ENCODE measurements at places on chromosomes 3 and 15.

- DNase-seq = no peak
These were observed 295.3 kb upstream of the SLITRK3 start for GRCh38 chr3:165491487-165491886.

DNA sequence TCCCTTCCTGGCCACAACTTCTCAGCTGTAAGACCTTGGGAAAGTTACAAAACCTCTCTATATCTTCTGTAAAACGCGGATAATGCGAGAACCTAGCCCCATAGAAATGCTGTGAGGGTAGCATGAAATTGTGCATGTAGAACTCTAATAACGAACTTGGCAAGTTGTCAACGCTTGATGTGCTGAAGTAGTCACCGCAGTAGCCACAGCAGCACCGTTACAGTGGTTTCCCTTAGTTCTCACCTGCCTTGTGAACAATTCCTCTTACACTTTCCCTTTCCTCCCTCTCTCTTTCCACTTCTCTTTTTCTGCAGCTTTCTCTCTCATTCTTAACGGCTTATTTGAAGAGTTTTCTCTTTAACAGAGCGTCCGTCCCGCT lies 447 bp upstream of the SHQ1 start:
- peak; percentile 28 for DNase-seq

DNA sequence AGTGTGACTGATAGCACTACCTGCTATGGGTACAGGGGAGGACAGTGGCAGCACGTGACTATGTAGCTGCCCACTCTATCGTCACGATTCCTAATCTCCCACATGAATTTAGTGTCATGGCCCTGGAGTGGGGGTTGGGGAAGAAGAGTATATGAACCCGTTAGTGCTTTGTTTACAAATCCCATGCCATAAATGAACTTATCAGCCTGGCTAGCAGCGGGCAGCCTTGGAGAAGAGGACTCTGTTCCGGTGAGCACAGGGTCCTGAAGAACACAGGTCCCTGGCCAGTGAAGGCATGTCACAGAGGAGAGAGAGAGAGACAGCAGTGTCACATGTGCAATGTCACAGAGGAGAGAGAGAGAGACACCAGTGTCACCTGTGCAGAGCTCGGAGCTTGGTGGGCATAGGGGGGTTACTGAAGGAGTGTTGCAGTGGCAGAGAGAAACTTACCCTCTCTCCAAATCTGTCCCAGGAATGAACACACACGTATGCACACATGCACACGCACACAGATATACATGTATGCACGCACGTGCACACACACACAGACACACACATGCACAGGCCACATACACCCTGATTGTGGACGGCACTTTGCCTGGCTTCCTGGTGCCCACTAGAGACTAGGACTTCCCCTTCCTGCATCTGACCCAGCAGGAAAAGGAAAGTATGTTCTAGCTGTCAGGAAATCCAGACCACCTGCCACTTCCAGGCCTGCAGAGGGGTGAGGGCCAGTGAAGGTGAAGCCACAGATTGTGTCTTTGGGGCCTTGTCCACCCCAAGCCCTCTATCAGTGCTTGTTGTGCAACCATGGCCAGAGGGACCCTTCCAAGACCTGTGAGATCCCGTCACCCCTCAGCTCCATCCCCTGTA lies 26.3 kb downstream of the ITGA11 start:
- DNase-seq = no peak

DNA sequence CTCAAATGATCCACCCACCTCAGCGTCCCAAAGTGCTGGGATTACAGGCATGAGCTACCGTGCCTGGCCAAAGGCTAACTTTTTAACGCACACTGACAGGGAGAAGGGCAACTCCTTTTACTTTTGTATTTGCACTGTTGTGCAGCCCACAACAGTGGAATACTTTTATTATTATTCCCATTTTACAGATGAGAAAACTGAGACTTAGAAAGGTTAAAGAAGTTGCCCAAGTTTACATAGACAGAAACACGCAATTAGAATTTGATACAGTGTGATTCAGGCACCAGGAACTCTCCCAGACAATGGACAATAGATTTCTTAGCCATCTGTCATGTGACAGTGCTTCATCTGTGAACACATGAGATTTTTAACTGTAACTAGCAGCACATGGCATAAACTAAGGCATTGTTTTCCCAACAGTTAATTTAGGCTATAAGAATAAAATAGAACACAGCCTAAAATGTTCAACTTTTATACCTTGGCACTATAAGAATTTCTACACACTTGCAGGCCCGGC lies 18.8 kb downstream of the STAG1 start:
- no peak for DNase-seq

DNA sequence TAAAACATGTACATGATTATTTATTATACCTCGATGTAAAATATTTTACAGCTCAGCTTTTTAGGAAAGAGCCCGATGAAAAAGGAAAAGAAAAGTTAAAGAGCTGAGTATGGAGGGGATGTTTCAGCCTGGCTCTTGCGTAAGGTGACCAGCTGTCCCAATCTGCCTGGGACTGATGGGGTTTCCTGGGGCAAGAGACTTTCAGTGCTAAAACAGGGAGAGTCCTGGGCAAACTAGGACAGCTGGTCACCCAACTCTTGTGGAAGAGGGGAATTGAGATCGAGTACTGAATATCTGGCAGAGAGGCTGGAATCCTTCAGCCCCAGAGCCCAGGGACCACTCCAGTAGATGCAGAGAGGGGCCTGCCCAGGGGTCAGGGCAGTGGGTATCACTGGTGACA lies 21.0 kb downstream of the DUOX2 start:
- no peak for DNase-seq

- no peak for DNase-seq
These were observed 34.3 kb upstream of the PLSCR2 start for GRCh38 chr3:146503461-146504202.

DNA sequence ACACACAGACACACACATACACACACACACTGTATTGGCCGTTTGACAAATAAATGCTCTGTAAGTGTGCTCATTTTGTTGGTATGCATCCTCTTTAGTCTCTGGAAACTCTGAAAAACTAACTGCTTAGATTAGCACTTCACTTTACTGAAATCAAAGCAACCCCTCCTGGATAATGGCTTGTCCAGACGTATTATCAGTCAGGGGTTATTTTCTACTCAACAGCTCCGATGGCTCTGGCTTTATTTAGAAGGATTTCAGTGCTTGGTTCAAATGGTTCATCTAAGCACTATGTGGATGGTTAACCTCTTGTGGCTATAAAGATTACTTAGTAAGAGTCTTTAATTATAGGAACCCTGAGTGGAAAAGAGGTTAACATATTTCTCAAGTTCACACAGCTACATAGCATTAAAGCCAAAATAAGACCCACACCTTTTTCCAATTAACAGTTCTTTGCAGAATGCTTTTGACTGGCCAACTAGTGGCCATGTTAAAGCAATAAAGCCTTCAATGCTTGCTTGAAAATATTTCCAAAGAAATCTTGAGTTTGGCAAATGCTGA lies 516.1 kb upstream of the NAALADL2 start:
- DNase-seq = no peak

- DNase-seq = no peak
These were observed 32.9 kb upstream of the TMEM115 start for GRCh38 chr3:50392101-50392715.

DNA sequence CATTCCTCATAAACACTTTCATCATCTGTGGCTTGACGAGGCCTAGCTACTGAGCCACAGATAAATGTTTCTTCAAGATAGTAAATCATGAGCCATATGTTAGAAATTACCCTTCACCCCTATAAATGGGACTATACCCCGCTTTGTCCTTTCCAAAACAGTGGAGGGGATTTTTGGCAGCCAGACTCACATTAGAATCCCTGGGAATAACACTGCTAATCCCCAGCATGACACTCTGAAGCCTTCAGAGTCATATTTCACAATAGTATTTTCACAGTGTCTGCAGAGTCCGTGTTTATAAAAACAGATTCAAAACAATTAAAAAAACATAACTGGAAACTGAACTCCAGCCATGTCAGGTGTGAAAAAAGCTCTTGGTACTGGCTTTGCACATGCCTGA lies 271.6 kb downstream of the ERC2 start:
- no peak for DNase-seq

DNA sequence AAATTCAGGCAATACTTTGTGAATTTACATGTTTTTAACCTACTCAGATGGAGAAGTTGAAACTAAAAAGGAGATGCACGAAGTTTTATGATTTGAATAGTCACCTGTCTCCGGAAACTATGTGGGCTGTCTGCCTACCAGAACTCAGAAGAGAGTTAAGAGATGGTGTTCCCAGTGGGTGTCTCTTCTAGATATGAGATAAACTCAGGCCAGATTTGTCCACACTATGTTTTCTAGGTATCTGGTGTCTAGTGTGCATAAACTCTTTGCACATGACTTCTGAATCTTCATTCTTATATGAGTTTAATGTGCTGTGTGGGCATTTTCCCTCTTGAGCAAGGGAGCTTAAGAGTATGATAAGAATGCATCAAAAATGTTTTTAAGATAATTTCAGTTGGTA lies 222.8 kb downstream of the FOXP1 start:
- no peak for DNase-seq

GRCh38 chr3:139940622-139941021 lies 5.6 kb downstream of the CLSTN2 start:
- no peak for DNase-seq

- no peak for DNase-seq
These were observed 123.5 kb upstream of the GOLGA6L4 start for GRCh38 chr15:84112025-84112424.

- no peak for DNase-seq
These were observed 267.9 kb downstream of the CHST2 start for GRCh38 chr3:143387425-143387824.

DNA sequence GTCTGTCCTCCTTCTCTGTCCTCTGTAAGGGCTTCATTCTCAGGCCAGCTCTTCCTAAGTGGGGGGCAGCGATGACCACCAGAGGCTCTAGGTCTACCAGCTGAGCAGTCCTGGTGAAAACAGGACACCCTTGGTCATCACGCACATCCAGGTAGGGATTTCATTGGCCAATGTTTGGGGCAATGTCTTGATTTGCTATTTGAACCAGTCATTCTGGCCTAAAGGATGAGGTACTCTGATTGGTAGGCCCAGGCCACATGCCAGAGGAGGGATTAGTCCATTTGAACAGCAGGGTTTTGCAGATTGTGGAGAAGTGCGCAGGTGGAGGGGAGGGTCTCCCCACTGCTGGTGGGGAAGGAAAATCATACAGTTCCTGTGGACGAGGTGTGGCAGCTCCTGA lies 57.3 kb downstream of the PLXNA1 start:
- no peak for DNase-seq

GRCh38 chr3:132703733-132704132 lies 18.5 kb downstream of the NPHP3 start:
- DNase-seq = no peak

DNA sequence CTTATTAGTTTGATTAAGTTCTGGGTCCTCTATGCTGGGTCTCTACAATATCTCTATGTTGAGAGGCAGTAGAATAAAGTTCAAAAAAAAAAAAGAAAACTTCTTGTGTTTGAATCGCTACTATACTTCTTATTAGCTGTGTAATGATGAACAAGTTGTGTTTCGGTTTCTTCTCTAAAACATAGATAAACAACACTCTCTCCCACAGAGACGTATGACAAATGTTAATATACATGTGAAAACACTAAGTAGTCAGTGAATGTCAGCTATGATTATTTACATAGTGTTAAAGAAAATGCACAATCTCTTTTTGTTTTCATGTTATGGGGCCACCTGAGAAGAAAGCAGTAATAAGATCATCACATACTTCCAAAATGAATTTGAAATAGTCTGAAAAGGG lies 45.3 kb downstream of the ACAP2 start:
- DNase-seq = no peak

DNA sequence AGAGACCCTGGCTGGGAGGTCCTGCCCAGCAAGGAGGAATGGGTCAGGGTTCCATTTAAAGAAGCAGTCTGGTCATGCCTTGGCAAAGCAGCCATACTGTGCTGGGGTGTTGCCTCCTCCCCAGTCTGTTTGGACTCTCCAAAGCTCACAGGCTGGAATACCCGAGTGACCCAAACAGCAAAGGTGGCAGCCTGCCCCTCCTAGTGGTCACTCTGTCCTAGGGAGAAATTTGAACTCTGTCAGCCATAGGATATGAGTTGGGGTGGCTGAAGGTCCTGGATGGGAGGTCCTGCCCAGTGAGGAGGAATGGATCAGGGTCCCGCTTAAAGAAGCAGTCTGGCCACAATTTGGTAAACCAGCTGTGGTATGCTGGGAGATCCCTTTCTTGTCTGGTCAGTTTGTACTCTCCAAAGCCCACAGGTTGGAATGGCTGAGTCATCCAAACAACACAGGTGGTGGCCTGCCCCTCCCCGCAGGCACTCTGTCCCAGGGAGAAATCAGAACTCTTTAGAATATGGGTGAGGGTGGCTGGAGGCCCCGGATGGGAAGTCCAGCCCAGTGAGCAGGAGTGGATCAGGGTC lies 45.0 kb downstream of the CCR1 start:
- no peak for DNase-seq

GRCh38 chr3:155391551-155391958 lies 98.1 kb upstream of the STRIT1 start:
- no peak for DNase-seq

GRCh38 chr3:60856257-60857046 lies 394.8 kb downstream of the FHIT start:
- no peak for DNase-seq

DNA sequence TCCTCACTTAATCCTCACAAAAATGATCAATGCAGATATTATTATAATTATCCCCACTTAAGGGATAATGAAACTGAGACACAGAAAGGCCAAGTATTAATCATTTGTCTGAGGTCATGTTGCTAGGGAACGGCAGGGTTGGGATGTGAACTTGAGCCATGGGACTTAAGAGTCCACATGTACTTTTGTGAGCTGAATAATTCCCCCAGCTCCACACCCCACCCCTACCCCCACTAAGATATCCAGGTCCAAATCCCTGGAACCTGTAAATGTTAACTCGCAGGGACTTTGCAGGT lies 290.5 kb upstream of the GADL1 start:
- no peak for DNase-seq

DNA sequence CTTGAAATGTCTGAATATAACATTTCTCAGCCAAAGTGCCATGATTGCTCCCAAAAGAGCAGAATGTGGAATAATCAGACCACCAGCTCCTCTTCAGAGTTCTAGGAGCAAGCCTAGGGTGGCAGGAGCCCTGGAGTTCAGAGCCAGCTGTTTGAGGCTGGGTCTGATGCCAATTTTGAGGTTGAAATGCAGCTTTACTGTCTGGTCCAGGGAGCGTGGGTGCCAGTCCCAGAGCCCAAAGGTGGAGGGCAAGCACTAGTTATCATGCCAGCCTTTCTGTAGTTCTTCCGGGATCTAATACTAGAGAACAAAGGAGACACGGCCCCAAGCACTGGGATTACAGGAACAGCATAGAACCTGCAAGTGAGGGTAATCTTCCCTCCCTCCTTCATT lies 69.3 kb downstream of the TNFAIP8L3 start:
- no peak for DNase-seq

GRCh38 chr15:74889390-74889882 lies 406 bp upstream of the MPI start:
- no peak for DNase-seq

GRCh38 chr3:115819785-115820384 lies 196.6 kb downstream of the GAP43 start:
- peak; percentile 29 for DNase-seq

Measured in T-helper 1 cell (primary cell).